Activated CD8-positive, alpha-beta T cell treated with anti-CD3 and anti-CD28 coated beads for 36 hours (primary cell): ENCODE measurements at places on chromosomes 12 and 14. TPM values are rescaled to one million over a fixed set of nuclear protein-coding genes. Genes with fewer than 3 reads are reported as not detected.

DNA sequence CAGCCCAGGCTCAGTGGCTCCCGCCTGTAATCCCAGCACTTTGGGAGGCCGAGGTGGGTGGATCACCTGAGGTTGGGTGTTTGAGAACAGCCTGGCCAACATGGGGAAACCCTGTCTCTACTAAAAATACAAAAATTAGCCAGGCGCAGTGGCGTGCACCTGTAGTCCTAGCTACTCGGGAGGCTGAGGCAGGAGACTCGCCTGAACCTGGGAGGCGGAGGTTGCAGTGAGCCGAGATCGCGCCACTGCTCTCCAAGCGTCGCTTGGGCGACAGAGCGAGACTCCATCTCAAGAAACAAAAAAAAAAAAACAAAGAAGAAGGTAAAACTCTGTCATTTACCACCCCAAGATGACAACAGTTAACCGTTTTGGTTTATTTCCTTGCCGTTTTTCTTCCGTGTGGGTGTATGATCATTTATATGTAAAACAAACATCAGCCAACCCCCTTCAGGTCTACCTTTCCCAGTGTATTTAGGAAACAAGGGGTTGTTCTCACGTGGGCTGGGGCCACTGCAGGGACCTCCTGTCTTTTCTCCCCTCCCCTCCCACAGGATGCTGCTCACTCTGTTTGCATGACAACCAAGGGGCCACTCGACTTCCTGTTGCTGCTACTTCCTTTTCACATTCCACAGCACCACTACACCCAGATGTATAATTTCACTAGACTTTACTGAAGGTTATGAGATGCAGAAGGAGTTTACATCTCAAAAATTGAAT, 13.6 kb downstream of the TTC9 start:
- peak; percentile 89 for DNase-seq

DNA sequence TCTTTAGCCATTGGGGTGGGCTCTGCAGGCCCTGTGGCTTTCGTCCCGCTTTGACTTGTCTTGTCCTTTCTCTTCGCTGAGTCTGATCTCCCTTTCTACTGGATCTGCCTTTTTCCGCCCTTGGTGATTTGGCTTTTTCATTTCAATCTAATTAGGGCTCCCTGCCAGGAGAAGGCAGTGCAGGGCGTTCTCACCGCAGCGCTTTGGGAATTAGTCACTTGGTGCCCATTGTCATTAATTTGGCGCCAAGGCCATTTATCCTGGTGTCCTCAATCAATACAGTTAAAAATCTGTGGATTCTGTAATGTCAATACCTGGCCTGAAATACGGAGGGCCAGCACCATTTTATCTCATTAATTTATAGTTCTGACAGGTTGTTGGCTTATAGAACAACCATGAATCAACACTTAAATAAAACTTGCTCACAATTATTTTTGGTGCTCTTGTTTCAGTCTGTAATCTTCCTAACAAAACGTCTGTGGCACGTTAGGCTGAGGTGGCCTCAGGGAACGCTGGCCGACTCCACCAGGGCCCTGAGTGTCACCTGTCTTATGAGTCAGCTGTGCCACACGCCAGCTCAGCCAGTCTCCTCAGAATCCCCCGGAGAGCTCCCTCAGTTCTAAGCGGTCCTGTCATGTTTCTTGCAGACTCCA, 115.7 kb downstream of the BEGAIN start:
- DNase-seq, result no peak

DNA sequence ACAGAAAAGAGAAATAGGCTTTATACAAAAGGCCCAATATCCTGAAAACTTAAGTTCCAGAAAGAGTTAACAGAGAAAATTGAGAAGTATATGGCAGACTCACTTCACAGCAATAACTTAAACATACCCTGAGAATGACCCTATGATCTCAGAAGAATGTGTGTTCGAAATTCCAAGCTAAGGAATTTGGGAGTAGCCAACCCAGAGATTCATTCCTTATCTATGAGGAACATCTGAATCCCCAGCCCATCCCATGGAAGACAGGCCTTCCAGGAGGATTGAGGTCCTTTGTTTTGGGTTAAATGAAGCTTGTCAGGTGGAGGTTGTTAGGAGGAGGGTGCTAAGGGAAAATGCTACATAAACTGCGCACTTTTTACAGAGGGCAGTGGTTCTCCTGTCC, 7.5 kb upstream of the SAV1 start:
- no peak for DNase-seq

DNA sequence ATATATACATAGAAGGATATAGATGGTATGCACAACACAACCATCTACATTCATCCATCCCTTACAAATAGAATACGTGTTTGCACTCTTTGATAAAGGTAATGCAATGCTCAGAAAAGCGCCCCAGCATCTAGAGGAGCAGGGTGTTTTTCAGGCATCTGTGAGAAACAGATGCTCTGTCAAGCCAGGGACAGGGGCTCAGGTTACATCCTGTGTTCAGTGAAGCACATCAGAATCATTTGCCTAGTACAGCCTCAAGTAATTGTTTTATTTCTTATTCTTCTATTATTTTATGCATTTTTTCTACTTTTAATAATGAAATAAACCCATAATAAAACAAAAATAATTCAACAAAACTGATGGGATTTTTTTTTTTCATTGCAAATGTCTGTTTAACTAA, 50.5 kb upstream of the HIF1A start:
- no peak for DNase-seq

DNA sequence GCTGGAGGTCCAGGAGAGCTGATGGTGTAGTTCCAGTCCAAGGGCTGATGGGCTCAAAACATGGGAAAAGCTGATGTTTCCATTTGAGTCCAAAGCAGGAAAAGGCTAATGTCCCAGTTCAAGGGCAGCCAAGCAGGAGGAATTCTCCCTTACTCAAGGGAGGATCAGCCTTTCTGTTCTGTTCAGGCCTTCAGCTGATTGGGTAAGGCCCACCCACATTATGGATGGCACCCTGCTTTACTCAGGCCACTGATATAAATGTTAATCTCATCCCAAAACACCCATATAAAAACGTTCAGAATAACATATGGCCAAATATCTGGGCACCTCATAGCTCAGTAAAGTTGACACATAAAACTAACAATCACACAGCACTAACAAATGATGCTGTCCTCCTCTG, 64.1 kb downstream of the SAMD4A start:
- DNase-seq, result no peak

The ASCL1 gene
- not detected for total RNA-seq

DNA sequence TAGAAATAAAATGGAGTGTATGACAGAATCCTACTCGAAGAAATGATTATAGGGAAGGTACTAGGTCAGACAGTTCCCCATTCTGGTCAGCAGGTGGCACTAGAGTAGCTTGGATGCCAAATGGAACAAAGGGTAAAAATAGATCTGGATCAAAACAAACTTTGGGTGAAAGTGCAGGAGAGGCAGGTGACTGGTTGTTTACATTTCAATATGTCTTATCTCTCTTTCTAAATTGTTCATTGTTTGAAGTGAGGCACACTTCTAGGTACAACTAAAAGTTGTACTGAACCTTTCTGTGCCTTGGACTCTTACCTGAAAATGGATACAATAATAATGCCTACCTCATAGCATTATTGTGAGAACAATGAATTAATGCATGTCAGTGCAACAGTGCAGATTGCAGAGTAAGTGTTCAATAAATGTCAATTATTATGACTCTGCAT, 62.0 kb upstream of the OSBPL8 start:
- DNase-seq, result peak; percentile 83

DNA sequence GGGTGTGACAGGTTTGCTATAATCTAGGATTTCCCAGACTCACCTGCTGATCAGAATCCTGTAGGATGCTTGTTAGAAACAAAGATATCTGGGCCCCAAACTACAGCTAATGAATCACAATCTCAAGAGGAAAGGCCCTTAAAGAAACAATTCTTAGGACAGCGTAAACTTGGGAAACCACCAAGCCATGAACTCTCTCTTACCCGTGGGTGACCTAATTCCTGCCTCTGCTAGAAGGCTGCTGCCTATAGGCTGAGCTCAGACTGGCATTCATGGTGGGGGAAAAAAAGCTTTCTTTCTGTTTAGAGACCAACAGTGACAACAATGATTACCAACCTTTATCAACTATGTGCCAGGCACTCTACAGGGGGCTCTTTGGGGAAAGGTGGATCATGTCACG, 213.9 kb upstream of the FKBP4 start:
- no peak for DNase-seq

DNA sequence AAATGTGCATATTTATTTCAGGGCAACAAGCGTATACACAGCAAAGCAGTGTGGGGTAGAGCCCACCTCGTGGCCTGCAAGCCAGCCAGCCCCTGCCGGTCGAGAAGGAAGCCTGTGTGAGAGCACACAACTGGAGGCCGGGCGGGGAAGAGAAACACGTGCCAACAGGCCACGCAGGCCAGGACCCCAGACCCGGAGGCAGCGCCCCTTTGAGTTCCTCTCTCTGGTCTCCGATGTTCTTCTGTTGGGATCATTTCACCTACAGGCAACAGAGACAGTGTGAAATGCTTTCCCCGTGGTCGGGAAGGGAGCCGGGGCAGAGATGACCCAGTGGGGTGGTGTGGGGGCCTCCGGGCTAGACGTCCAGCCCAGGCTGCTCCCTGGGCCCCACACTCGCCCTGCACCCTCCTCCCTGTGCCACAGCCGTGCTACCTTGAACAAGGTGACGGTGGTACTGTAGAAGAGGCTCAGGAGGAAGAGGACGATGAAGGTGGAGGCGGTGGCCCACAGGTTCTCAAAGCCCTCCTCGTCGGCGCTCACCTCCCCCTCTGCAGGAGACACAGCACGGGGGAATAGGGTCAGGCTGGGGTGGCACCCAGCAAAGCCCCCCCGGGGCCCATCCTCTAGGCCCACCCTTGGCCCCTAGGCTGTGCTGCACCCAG, 325.5 kb downstream of the TMEM121 start:
- DNase-seq, result no peak

The MFAP5 gene
- not detected for total RNA-seq

- DNase-seq, result no peak
These were observed 531 bp upstream of the EML1 start for GRCh38 chr14:99792551-99793212.
